ENCODE measurements at places on chromosomes 6 and 20. TPM values are rescaled to one million over a fixed set of nuclear protein-coding genes. Genes with fewer than 3 reads are reported as not detected.

DNA sequence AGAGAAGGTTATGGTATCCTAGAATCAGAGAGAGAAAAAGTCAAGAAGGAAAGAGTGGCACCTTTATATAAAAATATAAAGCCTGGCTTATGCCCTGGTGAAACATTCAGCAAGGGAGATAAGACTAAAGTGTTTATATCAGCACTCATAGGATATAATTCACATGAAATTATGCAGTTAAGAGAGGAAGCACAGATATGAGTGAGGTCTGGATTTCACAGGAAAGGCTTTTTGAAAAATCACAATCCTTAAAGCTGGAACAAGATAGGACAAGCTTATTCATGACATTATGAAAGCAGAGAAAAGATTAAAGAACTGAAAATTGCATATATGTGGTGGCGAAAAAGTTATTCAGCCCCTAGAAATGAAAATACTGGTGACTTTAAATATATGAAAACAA lies 181.2 kb upstream of the FLRT3 start:
- no peak for DNase-seq

- DNase-seq: no peak
Observed at GRCh38 chr6:42572523-42572922, 8.7 kb downstream of the UBR2 start.

DNA sequence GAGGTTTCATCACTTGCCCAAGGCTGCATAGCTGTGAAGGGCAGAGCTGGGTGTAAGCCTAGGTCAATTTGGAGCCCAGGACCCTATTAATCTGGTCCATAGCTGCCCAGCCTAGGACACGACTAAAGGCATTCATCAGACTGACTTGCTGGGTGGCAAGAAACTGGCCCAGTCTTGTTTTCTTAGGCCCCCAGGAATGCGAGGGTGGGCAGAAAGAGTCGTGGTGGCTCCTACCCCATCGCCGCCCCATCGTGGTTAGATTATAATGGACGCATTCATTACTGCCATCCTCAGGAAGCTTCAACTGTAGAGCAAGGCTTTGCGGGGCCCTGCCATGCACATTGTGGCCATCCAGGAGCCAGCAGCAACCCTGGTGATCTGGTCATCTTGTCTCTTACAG lies 16.1 kb downstream of the DYNLRB1 start:
- no peak for DNase-seq

NECAB3 gene
- 30.7 TPM for total RNA-seq

- no peak for DNase-seq
Observed at GRCh38 chr6:36268478-36269275, 1.2 kb upstream of the PNPLA1 start.

LINC00237 gene
- total RNA-seq: not detected

- no peak for DNase-seq
Observed at GRCh38 chr6:9370480-9370879, 935.1 kb upstream of the SLC35B3 start.

- no peak for DNase-seq
Observed at GRCh38 chr6:166572370-166573261, 13.9 kb downstream of the RAMACL start.

DNA sequence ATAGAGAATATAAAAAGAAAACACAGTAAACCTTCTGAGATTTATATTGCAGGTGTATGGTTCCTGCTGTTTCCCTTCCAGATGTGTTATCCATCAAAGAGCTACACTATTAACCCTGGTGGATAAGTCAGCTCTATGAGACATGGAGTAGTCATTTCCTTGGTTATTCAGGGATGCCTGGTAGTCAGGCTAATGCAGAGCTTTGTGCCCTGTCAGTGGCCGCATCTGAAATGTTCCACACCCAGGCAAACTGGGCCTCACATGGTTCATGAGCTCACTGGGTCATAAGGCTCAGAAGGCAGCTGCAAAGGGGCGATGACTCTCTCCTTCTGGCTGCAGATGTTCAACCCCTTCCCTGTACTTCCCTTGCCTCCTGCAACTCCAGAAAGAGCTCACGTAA lies 473.6 kb downstream of the EPHA7 start:
- DNase-seq: no peak

DNA sequence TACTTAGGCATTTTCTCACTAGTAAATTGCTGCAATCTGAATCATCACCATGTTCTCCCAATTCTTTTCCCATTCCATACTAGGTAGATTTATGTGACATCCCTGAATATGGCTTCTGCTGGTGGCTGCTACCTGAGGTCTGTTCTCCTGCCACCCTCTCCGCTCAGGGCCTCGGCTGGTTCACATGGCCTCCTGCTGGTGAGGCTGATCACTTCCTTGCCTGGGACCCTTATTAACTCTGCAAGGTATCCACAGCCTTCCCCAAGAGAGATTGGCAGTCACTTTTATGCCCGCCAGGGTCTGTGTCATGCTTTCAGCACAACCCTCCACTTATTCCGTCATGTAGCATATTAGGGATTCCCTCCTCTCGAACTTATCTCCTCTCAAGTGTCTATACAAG lies 424.5 kb upstream of the FLRT3 start:
- DNase-seq: no peak

DNA sequence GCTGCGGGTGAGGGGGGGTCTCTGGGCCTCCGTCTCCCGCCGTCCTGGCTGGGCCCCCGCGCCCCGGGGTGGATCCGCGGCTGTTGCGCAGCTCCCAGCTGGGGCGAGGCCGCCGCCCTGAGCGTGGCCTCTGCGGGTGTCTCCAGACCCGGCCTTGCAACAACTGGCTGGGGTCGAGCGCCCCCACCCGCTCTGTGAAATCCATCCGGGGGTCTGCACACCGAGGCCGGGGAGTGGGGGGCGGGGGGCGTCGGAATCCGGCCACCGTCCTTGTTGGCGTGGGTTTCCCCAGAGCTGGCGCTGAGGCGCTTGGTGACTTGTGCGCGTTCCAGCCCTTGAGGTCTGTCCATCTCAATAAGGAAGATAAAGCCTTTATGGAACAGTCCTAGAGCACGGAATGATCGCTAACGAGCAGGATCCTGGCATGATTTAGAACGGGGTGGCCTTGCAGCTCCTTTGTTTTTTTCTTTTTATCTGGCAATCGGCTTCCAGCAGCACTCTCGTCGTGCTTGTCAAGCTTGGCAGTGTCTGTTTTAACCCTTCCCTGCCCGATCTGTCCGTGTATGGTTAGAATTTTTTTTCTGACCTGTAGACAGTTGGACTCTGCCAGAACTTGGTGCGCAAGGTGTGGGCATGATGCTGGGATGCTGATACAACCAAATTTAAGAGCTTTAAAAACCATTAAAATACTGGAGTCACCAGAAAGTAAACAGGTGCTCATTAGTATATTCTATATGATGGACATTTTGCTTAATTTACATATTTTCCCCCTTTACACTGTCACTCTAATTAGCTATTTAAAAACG lies 675 bp downstream of the DSTN start:
- DNase-seq: no peak

SYCP2 gene
- 4.8 TPM for total RNA-seq

DNA sequence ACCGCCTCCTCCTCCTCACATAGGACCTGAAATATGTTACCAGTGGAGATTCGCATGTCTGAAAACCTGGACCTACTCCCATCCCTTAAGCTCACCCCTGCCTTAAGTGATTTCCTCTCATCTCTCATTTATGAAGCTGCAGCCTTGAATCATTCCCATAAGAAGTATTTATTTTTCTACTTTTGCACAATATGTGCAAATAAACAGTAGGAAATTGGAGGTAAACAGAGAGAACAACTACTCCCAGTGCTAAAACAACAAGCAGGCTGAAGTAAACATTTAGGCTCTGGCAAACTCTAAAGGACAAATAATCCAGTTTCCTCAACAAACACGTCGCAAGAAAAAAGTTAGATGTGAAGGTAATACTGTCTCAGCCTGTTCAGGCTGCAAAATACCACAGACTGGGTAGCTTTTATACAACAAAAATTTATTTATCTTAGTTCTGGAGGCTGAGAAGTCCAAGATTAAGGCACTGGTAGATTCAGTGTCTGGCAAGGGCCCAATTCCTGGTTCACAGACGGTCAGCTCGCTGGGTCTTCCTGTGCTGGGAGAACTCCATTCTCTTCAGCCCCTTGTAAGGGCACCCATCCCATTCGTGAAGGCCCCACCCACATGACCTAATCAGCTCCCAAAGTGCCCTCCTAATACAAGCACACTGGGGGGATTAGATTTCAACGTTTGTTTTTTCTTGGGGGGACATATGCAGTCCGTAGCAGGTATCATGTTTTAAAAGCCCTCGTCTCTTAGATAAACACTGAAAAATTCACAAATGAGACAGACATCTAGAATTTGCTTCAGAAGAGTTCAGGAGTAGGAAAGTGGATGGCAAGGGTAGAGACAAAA lies 15.6 kb downstream of the SPATA2 start:
- no peak for DNase-seq

- no peak for DNase-seq
Observed at GRCh38 chr6:40334496-40335270, 252.5 kb downstream of the LRFN2 start.

GLP1R gene
- not detected for total RNA-seq

TEAD3 gene
- 1.5 TPM for total RNA-seq

GRCh38 chr20:44407402-44408184 lies 52.1 kb downstream of the HNF4A start:
- DNase-seq: no peak

- DNase-seq: no peak
Observed at GRCh38 chr6:46016063-46016608, 476 bp upstream of the CLIC5 start.

GRCh38 chr20:13458860-13459451 lies 179.8 kb downstream of the TASP1 start:
- DNase-seq: no peak

TCF21 gene
- not detected for total RNA-seq

Measured in activated T-helper 1 cell treated with anti-CD3 and anti-CD28 coated beads, Interleukin-12 subunit alpha, Interleukin-12 subunit beta, Interleukin-2, Interleukin-4 antibody, amounts not matched to agents 30 ng/mL and 10 ng/mL and 1 ng/mL, durations not matched to agents 14 hours and 24 hours and 36 hours (primary cell).